Liver (tissue), 10 donors: ENCODE measurements at places on chromosomes 2 and 18.
A peak's percentile ranks its signal among the peaks of the same experiment; 100 is the strongest.

- no peak for DNase-seq
- no peaks in the 10 kb centered on the region for H3K27me3 ChIP-seq
- no peaks in the 10 kb centered on the region for H3K4me1 ChIP-seq
Measured at GRCh38 chr2:169702996-169703395, 8.7 kb downstream of the PHOSPHO2 start.

DNA sequence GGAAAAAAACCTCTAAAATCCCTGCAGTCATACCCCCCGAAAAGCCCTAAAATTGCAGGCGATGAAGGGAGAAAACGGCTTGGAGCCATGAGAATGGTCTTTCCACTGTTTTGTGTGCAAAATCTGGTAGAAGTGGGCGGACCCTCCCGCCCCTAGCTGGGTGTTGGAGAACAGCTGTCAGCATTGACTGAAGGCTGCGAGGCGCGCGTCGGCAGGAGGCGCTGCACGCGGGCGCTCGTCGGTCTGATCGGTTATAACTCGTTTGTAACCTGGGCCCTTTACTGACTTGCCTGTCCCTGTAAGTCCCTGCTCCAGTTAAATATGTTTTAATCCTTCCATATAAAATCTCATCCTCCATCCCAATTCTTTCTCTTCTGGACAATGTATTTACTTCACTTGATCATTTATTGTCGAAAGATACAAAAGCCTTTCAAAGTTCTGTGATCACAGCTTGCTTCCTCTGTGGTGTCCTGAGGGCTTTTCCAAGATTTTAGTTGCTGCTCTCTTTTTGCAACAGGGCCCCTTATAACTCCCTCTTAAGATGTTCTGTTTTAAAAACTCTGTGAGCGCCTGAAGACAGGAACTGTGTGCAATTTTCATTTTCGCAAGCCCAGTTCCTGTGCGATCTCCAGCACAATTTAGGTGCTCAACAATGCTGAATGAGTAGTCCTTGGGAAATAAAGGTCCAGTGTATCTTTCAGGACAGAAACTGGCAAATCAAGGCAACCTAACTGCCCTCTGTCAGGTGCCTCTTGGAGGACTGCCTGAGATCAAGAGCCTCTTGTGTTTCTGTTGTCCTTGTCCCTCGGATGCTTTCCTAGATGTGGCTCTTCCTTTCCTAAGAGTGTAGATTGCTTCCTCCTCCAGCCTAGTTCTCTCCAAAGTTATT, 918 bp upstream of the HNRNPLL start:
- peak overlapping the region; percentile 98 for H3K4me3 ChIP-seq
- H3K27me3 ChIP-seq: no peaks in the 10 kb centered on the region
- peaks cover 4% of the 10 kb centered on the region for H3K4me1 ChIP-seq
- H3K36me3 ChIP-seq: no peaks in the 10 kb centered on the region
- H3K27ac ChIP-seq: peak overlapping the region; percentile 92

- H3K27me3 ChIP-seq: no peaks in the 10 kb centered on the region
- no peak for DNase-seq
- H3K27ac ChIP-seq: no peak overlapping the region
- H3K4me1 ChIP-seq: peaks cover 10% of the 10 kb centered on the region
- no peaks in the 10 kb centered on the region for H3K36me3 ChIP-seq
Measured at GRCh38 chr18:35969676-35970075, 2.8 kb upstream of the RMP24 start.

DNA sequence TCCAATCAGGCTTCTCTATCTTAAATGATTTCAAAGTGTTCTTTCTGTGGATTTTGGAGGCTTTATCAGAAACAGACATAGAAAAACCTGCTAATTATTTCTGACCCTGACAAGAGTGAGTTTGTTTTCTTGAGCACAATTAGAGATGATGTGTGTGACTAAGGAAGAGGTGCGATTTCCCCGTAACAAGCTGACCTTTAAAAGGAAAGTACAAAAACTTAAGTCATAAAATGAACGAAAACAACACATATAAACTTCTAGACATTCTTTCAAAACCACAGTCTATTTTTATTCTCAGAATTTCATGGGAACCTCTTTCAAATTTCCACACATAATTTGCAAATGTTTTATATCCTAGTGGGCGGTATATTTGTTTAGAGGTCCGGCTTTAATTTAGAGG, 604.8 kb downstream of the CPS1 start:
- H3K4me3 ChIP-seq: no peak overlapping the region
- H3K4me1 ChIP-seq: no peaks in the 10 kb centered on the region
- no peaks in the 10 kb centered on the region for H3K36me3 ChIP-seq
- no peaks in the 10 kb centered on the region for H3K27me3 ChIP-seq

DNA sequence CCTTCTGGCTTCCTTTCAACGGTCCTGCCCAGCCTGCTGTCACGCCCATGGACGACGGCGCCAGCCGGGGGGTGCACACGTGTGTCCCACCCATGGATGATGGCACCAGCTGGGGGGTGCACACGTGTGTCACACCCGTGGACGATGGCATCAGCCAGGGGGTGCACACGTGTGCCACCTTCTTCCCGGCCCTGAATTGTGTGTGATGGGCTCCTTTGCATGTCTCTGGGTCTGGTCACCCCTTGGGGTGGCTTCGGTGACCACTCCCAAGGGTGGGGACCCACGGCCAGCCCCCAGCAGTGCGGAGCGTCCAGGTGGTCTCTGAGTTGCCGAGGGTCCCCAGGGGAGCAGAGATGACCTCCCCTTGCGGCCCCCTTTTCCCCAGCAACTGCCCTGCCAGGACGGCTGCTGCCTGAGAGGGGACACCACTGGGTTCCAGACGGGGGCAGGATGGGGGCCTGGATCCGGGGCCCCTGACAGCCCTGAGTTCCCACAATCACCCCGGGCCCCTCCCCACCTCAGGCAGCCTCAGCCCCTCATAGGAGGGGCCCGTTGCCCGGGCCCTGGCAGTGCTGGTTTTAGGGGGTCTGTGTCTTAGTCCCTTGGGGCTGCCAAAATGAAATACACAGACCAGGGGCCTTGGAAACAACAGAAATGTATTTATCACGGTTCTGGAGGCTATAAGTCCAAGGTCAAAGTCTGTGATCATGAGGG, 9.4 kb downstream of the NEU4 start:
- H3K27me3 ChIP-seq: no peaks in the 10 kb centered on the region
- H3K4me1 ChIP-seq: peaks cover 9% of the 10 kb centered on the region
- DNase-seq: no peak
- H3K36me3 ChIP-seq: no peaks in the 10 kb centered on the region

GRCh38 chr18:62409821-62410220, 84.7 kb downstream of the TNFRSF11A start:
- no peak for DNase-seq
- H3K36me3 ChIP-seq: no peaks in the 10 kb centered on the region
- H3K27me3 ChIP-seq: no peaks in the 10 kb centered on the region
- H3K4me3 ChIP-seq: no peak overlapping the region
- H3K4me1 ChIP-seq: no peaks in the 10 kb centered on the region

GRCh38 chr2:128374711-128375413, 56.2 kb upstream of the HS6ST1 start:
- no peaks in the 10 kb centered on the region for H3K4me1 ChIP-seq
- DNase-seq: no peak
- no peak overlapping the region for H3K4me3 ChIP-seq
- no peaks in the 10 kb centered on the region for H3K36me3 ChIP-seq
- H3K27me3 ChIP-seq: no peaks in the 10 kb centered on the region
- H3K27ac ChIP-seq: no peak overlapping the region

DNA sequence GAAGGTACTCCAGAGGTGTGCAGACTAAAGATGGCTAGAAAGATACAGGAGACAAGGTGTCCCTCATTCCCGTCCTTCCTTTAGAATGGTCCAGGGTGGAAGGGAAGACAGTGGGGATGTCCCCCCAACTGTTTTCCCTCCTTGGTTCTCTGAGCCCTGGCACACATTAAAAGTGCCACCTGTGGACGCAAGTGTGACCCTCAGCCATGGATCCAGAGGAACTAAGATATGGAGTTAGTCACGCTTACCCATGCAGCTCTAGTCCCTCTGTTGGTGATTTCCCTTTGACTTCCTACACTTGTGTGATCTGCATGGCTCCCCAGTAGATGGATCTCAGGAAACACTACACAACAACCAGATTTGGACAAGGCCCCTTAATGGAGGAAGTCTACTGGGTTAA, 113.1 kb upstream of the SRD5A2 start:
- H3K4me3 ChIP-seq: no peak overlapping the region
- H3K27me3 ChIP-seq: no peaks in the 10 kb centered on the region
- H3K27ac ChIP-seq: no peak overlapping the region
- no peak for DNase-seq
- H3K36me3 ChIP-seq: peaks cover 36% of the 10 kb centered on the region

DNA sequence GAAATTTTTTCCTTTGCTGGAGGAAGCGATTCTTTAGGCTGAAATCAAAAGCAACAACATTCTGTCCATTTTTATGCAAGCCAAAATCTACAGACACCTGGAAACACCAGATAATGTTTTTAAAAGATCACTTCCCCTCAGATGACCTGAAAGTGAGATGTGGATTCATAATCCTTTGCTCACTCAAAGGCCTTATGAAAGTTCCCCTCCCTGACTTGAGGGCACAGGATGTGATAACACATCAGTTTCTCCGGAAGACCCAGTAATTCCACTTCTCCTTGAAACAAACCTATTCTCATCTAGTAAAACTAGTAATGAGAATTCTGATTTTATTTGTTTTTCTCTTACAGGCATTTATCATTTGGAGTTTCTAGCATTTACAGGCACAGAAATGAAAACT, 218.3 kb upstream of the RND3 start:
- no peaks in the 10 kb centered on the region for H3K4me1 ChIP-seq
- no peaks in the 10 kb centered on the region for H3K36me3 ChIP-seq
- no peak overlapping the region for H3K4me3 ChIP-seq
- H3K27me3 ChIP-seq: no peaks in the 10 kb centered on the region
- H3K27ac ChIP-seq: no peak overlapping the region

- H3K4me3 ChIP-seq: no peak overlapping the region
- H3K36me3 ChIP-seq: no peaks in the 10 kb centered on the region
- DNase-seq: peak; percentile 55
- peaks cover 13% of the 10 kb centered on the region for H3K4me1 ChIP-seq
- H3K27me3 ChIP-seq: no peaks in the 10 kb centered on the region
Measured at GRCh38 chr2:203656522-203657287, 49.7 kb upstream of the CD28 start.

- no peak overlapping the region for H3K4me3 ChIP-seq
- no peak overlapping the region for H3K27ac ChIP-seq
- no peaks in the 10 kb centered on the region for H3K4me1 ChIP-seq
- no peaks in the 10 kb centered on the region for H3K36me3 ChIP-seq
Measured at GRCh38 chr18:39945076-39945475, 2010.0 kb upstream of the PIK3C3 start.

DNA sequence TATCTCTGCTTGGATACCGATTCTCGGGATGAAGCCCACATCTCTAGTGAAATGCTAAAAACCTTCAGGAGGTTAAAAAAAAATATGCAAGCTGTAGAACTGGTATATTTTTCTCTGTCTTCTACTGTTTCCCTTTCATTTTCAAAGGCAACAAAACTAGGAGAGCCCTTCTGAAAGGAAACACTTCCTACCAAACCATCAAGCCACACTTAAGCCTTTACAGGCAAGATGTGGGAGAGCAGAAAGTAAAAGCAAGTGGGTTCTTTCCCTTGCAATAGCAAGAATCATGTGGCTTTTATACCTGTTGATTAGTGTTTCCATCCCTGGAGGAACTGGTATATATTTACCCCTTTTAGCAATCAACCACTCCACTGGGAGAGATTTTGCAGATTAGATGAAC, 147.9 kb upstream of the ACAA2 start:
- peaks cover 7% of the 10 kb centered on the region for H3K36me3 ChIP-seq
- no peaks in the 10 kb centered on the region for H3K27me3 ChIP-seq
- H3K4me1 ChIP-seq: no peaks in the 10 kb centered on the region
- DNase-seq: no peak

GRCh38 chr18:76824754-76825153, 2.4 kb downstream of the ZNF236 start:
- no peak overlapping the region for H3K27ac ChIP-seq
- no peaks in the 10 kb centered on the region for H3K36me3 ChIP-seq
- DNase-seq: no peak
- no peak overlapping the region for H3K4me3 ChIP-seq
- H3K27me3 ChIP-seq: no peaks in the 10 kb centered on the region

DNA sequence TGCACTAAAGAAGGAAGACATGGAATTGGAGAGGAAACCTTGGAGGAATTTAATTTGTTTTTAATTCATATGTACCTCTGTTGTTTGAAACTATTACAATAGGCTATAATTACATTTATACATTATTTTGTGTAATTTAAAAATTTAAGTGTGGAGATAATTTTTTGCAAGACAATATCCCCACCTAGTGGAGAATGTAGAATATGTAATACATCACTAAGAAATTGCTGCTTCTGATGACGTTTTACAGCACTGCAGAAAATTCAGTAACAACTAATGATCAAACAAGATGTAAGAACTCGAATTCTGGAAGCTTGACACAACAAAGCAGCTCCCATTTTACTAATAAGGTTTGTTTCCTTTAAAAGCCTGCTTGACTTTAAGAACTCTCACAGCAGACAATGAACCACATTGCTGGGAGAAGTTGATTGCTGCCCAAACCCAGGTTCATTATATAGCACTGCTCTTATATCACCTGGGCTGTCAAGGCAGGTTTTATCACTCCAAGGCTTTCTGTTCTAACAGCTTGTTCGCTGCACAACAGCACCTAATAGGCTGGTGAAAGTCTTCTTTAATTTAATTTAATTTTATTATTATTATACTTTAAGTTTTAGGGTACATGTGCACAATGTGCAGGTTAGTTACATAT, 53.4 kb downstream of the THADA start:
- no peaks in the 10 kb centered on the region for H3K27me3 ChIP-seq
- no peak for DNase-seq
- H3K27ac ChIP-seq: no peak overlapping the region
- H3K4me3 ChIP-seq: no peak overlapping the region
- no peaks in the 10 kb centered on the region for H3K36me3 ChIP-seq

DNA sequence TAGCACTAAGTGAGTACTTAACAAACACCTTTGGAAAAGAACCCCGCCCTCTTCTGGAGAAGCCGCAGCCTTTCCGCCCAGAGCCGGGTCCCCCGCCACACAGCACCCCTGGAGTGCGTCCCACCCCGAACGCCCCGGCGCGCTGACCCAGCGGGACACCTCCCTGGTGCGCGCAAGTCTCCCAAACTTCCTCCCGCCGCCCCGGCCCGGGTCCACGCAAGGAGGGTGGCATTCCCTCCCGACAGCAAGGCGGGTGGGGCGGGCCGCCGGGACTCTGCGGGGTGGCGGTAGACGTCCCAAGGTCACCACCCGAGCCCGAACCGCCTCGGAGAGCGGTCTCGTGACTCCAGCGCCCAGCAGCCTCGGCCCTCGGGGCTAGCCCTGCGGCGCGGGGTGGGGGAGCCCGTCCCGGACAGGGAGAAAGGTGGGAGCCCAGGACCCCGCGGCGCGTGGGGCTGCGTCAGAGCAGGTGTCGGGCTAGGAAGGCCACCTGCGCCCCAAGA, 598 bp downstream of the CCDC93 start:
- DNase-seq: peak; percentile 49
- peaks cover 21% of the 10 kb centered on the region for H3K4me1 ChIP-seq
- peak overlapping the region; percentile 79 for H3K27ac ChIP-seq
- H3K27me3 ChIP-seq: no peaks in the 10 kb centered on the region
- H3K4me3 ChIP-seq: peak overlapping the region; percentile 80
- peaks cover 2% of the 10 kb centered on the region for H3K36me3 ChIP-seq

DNA sequence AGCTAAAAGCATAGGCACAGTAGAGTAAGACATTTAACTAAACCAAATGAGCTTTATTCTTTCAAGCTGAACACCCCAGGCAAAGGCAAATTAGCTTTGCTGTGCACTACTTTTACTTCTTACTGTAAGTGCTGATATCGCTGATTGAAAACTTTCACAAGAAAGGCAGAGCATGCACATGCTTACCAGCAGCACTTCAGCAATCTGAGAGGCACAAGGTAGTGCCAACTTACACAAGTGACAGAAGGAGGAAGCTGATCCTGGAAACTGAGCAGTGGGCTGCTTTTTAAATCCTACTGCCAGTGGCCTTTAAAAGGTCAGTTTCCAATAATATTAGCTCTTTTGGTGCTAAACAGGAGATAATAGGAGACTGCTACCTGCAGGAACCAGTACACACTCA, 43.9 kb downstream of the LANCL1 start:
- H3K27me3 ChIP-seq: no peaks in the 10 kb centered on the region
- H3K27ac ChIP-seq: no peak overlapping the region
- DNase-seq: no peak
- no peaks in the 10 kb centered on the region for H3K4me1 ChIP-seq
- H3K36me3 ChIP-seq: peaks cover 26% of the 10 kb centered on the region
- no peak overlapping the region for H3K4me3 ChIP-seq
